ENCODE measurements at places on chromosomes 12 and 14. TPM values are rescaled to one million over a fixed set of nuclear protein-coding genes. Genes with fewer than 3 reads are reported as not detected.

The OTUB2 gene
- 5.5 TPM for total RNA-seq

The PRPF39 gene
- total RNA-seq, result 46.7 TPM

The COCH gene
- 29.0 TPM for total RNA-seq

The HHIPL1 gene
- 0.47 TPM for total RNA-seq

The SLCO1B1 gene
- not detected for total RNA-seq

The PRPH gene
- 2,189 TPM for total RNA-seq

The CPNE6 gene
- 0.44 TPM for total RNA-seq

The SERPINA1 gene
- total RNA-seq, result not detected

The KRT71 gene
- not detected for total RNA-seq

The INSM2 gene
- 21.7 TPM for total RNA-seq

The GZMB gene
- not detected for total RNA-seq

The TAS2R9 gene
- not detected for total RNA-seq

- no peak for DNase-seq
- H3K27me3 ChIP-seq, result peaks cover 2% of the 10 kb centered on the region
- H3K36me3 ChIP-seq, result no peaks in the 10 kb centered on the region
- H3K4me1 ChIP-seq, result no peaks in the 10 kb centered on the region
- H3K27ac ChIP-seq, result no peak overlapping the region
These were observed 340.9 kb downstream of the PCNX1 start for GRCh38 chr14:71248194-71248593.

DNA sequence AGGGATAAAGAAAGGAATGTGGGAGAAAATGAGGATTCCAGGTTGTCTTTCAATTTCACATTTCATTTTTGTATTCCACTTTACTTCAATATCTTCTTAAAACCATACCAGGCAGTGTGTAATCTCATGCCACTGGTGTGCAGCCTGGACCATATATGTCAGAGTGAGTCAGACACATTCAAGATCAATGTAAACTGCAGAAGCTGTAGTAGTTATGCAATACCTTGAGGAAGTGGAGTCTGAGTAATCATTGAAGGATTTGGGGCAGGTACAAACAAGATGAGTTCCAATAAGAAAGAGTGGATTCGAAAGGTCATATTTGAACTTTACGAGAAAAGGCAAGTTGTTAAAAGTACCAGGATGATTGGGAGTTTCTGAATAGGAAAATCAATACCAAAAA is 14.1 kb downstream of the PLCZ1 start:
- peaks cover 2% of the 10 kb centered on the region for H3K27me3 ChIP-seq
- H3K4me1 ChIP-seq, result no peaks in the 10 kb centered on the region
- H3K4me3 ChIP-seq, result no peak overlapping the region
- H3K36me3 ChIP-seq, result no peaks in the 10 kb centered on the region

- no peaks in the 10 kb centered on the region for H3K4me1 ChIP-seq
- H3K27ac ChIP-seq, result no peak overlapping the region
- no peak overlapping the region for H3K4me3 ChIP-seq
- peaks cover 24% of the 10 kb centered on the region for H3K36me3 ChIP-seq
- no peak for DNase-seq
- H3K27me3 ChIP-seq, result no peaks in the 10 kb centered on the region
These were observed 121.8 kb upstream of the PLXNC1 start for GRCh38 chr12:94026596-94026995.

DNA sequence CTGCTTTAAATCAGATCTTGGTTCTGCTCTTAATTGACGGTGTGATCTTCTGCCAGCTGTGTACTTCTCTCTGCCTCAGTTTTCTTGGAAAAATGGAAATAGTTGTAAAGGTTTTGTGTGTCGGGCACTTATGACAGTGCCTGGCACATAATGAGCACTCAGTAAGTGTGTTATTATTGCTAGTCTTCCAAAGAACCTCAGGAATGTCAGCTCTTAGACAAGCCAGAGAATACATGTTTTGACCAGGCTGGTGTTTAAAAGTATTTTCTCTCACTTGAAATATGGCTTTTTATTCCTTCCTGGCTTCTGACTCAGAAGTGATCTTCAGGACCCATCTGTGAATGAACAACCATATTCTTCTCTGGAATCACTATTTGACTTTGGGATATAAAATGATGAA is 304.1 kb downstream of the SNAPC1 start:
- peaks cover 23% of the 10 kb centered on the region for H3K4me1 ChIP-seq
- H3K4me3 ChIP-seq, result no peak overlapping the region
- H3K36me3 ChIP-seq, result no peaks in the 10 kb centered on the region
- no peak overlapping the region for H3K27ac ChIP-seq
- no peaks in the 10 kb centered on the region for H3K27me3 ChIP-seq

DNA sequence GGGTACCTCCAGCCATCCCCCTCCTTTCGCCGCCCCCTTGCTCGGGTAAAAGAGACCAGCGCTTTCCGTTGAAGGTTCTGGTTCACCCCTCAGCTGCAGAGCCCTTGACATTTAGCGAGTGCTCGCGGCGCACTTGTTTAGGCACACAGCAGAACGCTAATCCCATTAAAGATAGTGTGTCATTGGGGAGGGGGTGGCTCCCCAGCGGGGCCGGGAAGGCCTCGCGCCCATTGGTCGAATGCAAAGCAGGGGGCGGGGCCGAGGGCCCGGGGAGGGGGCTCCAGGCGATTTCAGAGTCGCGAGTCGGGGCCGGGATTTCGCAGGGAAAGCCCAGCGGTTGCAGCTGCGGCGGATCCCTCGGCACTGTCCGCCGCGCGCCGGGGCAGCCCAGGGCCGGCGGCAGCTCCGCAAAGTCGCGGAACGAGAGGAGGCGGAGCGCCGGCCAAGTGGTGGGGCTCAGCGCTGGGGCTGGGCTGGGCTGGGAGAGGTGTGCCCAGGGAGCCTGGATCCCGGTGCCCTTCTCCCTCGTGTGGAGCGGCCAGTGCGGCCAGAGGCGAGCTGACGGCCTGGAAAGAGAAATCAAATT is 122.9 kb downstream of the TSPAN9 start:
- no peak overlapping the region for H3K27ac ChIP-seq
- peak overlapping the region; percentile 88 for H3K4me3 ChIP-seq
- peaks cover 39% of the 10 kb centered on the region for H3K4me1 ChIP-seq
- peaks cover 5% of the 10 kb centered on the region for H3K36me3 ChIP-seq
- peak; percentile 92 for DNase-seq

GRCh38 chr12:25051171-25051570 is 102.3 kb upstream of the BCAT1 start:
- H3K27ac ChIP-seq, result no peak overlapping the region
- peaks cover 10% of the 10 kb centered on the region for H3K36me3 ChIP-seq
- H3K4me1 ChIP-seq, result no peaks in the 10 kb centered on the region
- H3K4me3 ChIP-seq, result no peak overlapping the region
- no peaks in the 10 kb centered on the region for H3K27me3 ChIP-seq

DNA sequence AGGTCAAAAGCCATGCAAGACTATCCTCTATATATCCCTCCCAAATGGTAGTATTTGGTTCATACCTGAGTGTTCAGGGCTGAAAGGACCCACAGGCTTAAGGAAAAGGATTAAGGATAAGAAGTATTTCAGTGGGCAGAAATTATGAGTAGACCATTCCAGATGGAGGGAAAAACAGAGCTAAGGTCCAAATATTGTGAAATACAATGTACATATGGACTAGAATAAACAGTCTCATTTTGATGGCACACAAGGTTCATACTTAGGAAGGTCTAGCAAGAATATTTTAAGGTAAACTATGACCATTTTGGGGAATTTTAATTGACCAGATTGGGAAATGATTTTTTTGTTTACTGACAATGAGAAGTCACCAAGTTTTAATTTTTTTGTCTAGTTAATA is 124.6 kb downstream of the PRKD1 start:
- no peak overlapping the region for H3K27ac ChIP-seq
- H3K4me1 ChIP-seq, result peaks cover 3% of the 10 kb centered on the region
- DNase-seq, result no peak
- H3K27me3 ChIP-seq, result peaks cover 2% of the 10 kb centered on the region

DNA sequence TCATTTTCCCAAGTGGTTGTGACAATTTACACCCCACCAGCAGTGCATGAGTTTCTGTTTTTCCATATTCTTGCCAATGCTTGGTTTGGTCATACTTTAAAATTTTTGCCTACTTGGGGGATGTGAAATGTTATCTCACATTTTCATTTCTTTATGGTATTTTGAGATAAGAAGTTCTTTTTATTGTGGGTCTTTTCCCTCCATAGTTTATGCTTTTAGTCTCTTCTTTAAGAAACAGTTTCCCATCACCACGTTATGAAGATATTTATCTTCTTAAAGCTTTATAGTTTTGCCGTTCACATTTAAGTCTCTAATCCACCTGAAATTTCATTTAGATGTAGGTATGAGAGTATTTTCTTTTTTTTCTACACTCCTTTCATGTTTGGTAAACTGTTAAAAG is 95.7 kb downstream of the PPM1A start:
- no peak overlapping the region for H3K4me3 ChIP-seq
- H3K36me3 ChIP-seq, result no peaks in the 10 kb centered on the region
- H3K4me1 ChIP-seq, result no peaks in the 10 kb centered on the region
- H3K27me3 ChIP-seq, result no peaks in the 10 kb centered on the region
- DNase-seq, result no peak

DNA sequence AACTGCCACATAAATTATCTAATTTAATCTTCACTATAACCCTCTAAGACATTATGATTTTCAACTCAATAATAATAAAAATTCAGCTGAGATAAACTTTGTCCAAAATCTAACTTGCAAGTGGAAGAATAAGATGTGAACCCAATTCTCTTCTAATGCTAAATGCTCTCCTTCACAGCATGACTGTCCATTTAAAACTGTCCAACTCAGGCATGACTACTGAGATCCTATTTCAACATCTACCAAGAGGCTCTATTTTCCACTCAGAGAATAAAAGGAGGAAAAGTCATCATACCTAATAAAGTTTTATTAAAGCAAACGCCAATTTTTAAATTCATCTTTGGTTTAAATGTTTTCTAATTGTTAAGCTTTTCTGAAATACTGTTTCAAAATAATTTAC is 183.6 kb downstream of the MED13L start:
- H3K4me3 ChIP-seq, result no peak overlapping the region
- H3K36me3 ChIP-seq, result no peaks in the 10 kb centered on the region
- no peaks in the 10 kb centered on the region for H3K27me3 ChIP-seq
- no peak for DNase-seq

DNA sequence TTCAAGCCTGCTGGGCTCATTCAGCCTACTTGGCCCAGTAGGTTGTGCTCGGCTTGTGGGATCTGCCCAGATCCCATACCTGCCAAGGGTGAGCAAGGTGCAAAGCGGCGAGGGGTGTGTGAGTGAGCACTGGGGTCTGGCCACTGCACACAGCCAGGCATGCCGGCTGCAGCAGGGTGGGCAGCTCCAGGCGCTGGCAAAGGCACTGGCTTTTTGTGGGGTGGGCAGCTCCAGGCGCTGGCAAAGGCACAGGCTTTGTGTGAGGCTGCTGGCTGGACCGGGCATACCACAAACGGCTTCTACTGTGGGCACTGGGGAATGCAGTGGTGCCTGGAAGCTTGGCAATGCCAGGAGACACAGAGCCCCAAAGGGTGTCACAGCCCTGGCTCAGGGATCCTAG is 137.4 kb downstream of the SLC16A7 start:
- H3K27me3 ChIP-seq, result peaks cover 8% of the 10 kb centered on the region
- peaks cover 26% of the 10 kb centered on the region for H3K4me1 ChIP-seq
- no peaks in the 10 kb centered on the region for H3K36me3 ChIP-seq
- no peak overlapping the region for H3K4me3 ChIP-seq

DNA sequence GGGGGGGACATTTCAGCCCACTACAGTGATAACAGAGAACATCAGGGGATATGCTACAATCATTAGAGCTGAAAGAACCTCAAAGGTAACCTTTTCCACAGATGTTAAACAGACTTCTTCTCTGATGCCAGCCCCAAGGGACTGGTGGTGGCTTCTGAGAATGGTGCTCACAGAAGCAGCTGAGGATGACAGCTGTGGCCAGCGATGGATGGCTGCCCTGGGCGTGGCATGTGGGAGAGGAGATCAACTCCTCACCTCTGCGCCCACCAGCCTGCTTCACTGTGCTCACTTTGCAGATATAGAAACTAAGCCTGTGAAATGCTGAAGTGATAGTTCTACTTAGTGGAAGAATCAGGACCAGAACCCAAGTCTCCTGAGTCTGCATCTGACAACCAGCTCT is 33.0 kb downstream of the FOXN3 start:
- H3K4me1 ChIP-seq, result peaks cover 62% of the 10 kb centered on the region
- H3K4me3 ChIP-seq, result peak overlapping the region; percentile 3
- H3K36me3 ChIP-seq, result peaks cover 7% of the 10 kb centered on the region
- DNase-seq, result peak; percentile 68

DNA sequence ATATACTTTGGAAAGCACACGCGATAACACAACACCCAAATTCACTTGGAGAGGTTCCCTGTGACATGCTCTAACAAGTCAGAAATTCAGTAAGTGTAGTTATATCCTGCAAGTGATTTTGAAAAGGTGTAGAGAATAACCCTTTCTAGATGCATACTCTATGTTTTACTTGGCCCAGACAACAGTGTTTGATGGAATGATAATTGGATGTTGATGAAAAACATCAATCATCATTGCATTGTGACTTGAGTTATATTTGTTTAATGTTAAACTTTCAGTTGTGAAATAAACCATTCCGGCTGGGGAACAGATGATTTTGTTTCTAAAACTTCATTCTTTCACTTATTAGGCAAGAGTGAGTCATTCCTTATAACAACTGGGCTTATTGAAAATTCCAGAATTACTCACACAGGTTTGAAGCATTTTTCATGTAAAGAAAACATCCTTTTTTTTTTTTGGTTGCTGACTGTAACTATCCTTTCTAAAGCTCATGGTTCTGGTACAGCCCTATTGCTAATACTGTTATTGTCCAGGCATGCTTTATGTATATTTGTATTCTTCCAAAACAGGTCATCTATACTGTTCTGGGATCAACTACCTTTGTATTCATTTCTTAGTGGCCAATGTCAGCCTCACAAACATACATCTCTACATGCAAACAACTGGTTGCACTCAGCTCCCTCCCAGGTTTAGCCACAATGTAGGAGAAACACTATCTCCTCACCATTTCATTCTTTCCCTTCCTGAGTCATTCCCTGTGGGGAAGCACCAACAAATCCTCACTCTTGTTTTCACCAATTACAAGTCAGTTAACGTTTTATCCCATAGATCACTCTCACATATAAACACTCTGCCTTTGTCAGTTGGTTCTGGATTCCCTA is 121.2 kb upstream of the LRIG3 start:
- no peaks in the 10 kb centered on the region for H3K27me3 ChIP-seq
- H3K36me3 ChIP-seq, result no peaks in the 10 kb centered on the region
- DNase-seq, result no peak
- H3K4me3 ChIP-seq, result no peak overlapping the region
- H3K4me1 ChIP-seq, result no peaks in the 10 kb centered on the region

DNA sequence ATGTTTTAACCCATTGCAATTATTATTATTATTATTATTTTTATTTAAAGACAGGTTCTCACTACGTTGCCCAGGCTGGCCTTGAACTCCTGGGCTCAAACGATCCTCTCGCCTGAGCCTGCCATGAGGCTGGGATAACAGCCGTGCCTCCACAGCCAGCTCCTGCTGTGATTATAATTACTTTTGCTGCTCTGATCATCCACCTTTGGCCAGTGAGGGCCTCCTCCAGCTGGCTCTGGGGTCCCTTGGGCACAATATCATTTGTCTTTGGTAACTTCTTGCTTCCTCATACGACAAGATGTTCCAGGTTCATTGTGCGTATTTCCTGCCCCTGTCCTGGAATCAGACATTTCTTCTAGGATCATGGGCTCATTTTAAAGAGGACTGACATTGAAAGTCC is 28.4 kb downstream of the LRTM2 start:
- H3K27me3 ChIP-seq, result peaks cover 4% of the 10 kb centered on the region
- H3K4me1 ChIP-seq, result peaks cover 8% of the 10 kb centered on the region
- no peaks in the 10 kb centered on the region for H3K36me3 ChIP-seq

- no peak overlapping the region for H3K27ac ChIP-seq
- no peak for DNase-seq
- H3K27me3 ChIP-seq, result peaks cover 2% of the 10 kb centered on the region
- no peak overlapping the region for H3K4me3 ChIP-seq
These were observed 39.5 kb upstream of the DACT1 start for GRCh38 chr14:58598028-58598803.
